ENCODE measurements at places on chromosomes 1 and 21.

GRCh38 chr1:174953285-174954072, 46.3 kb upstream of the CACYBP start:
- DNase-seq = no peak

DNA sequence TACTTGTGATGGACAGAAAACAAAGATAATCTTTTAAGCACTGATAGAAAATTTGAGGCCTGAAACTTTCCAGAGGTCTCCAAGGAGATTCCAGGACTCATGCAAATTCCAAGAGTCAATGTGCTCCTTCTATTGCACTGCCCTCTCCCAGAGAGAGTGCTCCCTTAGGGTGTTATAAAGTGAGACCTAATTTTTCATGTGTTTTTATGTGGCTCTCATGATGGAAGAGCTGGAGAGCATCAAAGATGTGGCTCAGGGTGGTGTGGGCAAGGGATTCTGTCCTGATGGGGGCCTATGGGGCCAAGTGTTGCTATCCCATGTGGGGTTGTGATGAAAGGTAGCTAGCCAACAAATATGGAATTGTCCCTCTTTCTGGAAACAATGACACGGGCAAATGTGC, 101.3 kb downstream of the PRRX1 start:
- DNase-seq = no peak

DNA sequence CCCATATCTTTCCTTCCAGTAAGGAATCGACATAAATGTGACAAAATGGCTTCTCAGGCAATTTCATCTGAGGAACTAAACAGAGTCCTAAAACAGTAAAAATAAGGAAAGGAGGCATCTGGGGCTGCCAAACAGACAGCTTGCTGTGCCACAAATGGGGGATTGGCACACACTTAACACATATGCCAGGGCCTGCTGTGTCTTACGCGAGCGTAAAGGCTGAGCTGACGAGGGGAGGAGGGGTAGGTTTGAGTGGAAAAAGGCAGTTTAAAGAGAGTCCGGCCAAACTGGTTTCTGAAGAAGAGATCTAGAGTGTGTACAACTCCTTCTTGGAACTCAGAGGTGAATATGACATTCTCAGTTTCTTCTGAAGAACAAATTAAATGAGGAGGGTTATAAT, 244.1 kb upstream of the MAP1LC3C start:
- no peak for DNase-seq

DNA sequence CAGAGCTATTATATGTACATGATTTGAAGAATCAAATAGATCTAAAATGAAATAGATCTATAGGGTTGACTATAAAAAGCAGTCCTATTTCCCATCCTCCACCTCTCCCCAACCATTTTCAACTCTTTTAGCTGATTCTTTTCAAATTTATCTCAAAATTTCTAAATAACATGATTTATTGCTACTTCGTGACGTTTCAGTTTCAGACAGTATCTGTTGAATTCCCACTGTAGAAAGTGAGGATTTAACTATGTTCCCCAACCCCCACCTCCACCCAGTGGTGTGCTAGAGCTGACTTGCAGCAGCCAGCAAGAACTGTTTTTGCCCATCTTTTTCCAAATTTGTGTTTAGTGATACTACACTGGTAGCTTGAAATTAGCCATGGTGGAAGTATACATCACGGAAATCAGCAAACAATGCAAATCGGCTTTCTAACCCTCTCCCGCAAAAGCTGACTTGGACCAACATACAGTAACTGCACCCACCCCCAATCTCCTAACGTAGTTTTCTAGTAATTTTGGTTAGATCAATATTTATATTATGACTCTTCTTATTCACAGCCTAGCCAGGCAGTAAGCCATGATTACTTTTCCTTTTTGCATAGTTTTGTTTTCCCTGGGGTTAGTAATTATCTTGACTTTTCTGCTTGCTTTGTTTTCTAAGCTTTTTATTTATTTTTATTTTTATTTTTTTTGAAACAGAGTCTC, 10.9 kb downstream of the SEMA4A start:
- no peak for DNase-seq

DNA sequence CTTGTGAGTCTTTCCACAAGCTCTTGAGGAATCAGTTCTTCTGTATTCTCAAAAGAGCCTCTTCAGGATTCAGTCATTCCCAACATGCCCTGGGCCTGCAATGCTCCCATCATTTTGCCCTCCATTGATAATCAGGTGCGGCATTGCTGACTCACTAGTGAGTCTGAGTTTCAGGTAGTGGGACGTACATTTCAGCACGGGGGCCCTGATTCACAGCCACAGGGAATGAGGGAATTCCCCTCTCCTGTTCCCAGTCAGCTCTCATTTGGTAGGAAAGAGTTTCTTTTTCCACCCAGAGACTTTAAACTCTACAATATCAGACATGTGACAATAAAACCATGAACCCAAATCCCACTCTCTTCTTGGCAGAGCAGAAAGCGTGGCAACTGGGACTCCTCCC, 3.7 kb upstream of the IRF6 start:
- no peak for DNase-seq

- no peak for DNase-seq
These were observed 17.4 kb downstream of the CACNA1S start for GRCh38 chr1:201094832-201095231.
